ENCODE measurements at places on chromosomes 2 and 18.
A peak's percentile ranks its signal among the peaks of the same experiment; 100 is the strongest.

GRCh38 chr18:79528846-79529245, 133.1 kb downstream of the NFATC1 start:
- DNase-seq = peak; percentile 84

DNA sequence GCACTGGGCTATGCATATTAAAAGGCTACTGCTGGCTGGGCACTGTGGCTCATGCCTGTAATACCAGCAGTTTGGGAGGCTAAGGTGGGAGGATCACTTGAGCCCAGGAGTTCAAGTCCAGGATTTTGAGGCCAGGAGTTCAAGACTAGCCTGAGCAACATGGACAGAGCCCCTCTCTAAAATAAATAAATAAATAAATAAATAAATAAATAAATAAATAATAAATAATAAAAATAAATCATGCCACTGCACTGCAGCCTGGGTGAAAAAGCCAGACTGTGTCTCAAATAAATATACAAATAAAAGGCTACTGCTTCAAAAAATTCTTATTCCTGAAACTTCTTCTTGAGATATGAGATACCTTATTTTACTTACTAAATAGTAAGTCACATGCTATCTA, 439.6 kb downstream of the ERBB4 start:
- DNase-seq = no peak

- DNase-seq = peak; percentile 9
These were observed 18.6 kb downstream of the GLI2 start for GRCh38 chr2:120754067-120754960.

DNA sequence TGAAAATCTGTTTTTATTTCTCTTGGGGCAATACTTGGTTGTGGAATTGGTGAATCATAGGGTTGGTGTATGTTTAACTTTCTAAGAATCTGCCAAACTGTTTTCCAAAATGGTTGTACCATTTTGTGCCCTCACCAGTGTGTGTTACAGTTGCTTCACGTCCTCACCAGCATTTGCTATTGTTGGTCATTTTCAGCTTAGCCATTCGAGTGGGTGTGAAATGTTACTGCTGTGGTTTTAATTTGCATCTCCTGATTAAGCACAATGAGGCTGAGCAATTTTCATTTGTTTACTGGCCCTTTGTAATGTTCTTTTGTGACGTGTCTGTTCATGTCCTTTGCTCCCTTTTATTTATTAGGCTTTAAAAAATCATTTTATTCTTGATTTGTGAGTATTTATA, 49.7 kb downstream of the FOSL2 start:
- DNase-seq = no peak

DNA sequence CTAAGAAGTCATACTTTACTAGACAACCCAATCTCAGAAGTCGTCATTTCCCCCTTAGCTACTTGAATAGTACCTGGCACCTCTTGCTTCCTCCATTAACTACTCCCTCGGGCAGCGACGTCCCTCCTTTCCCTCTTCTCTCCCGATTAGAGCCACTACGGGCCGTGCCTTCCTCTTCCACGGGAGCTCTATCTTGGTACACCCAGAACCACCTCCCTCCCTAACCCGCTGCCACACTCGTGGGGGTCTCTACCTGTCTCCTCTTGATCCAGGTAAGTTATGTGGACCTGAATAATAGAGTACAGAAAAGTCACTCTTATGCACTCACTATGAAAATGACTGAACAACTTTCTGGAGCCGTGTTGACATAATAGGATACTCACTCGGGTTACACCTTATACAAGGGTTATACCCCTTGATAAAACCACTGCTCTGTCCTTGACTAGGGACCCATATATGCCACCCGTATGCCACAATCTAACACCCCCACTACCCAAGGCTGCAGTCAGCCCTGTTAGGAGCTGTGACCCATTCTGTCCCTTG, 595 bp upstream of the HDHD2 start:
- no peak for DNase-seq

- no peak for DNase-seq
These were observed 517.0 kb downstream of the NRXN1 start for GRCh38 chr2:50514901-50515300.

DNA sequence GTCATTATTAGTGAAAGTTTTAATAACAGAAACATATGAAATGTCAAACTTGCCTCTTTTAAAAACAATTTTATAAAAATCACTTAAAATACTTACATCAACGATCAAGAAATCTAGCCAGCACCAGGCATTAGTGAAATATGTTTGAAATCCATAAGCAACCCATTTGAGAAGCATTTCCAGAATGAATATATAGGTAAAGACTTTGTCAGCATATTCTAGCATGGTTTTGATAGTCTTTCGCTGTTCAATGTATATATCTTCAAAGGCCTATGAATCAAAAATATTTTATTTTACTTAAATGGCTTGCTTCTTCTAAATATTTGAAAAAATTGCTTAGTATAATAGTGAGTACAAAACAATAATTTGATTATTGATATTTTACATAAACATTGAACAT, 91.1 kb downstream of the SCN3A start:
- DNase-seq = no peak

DNA sequence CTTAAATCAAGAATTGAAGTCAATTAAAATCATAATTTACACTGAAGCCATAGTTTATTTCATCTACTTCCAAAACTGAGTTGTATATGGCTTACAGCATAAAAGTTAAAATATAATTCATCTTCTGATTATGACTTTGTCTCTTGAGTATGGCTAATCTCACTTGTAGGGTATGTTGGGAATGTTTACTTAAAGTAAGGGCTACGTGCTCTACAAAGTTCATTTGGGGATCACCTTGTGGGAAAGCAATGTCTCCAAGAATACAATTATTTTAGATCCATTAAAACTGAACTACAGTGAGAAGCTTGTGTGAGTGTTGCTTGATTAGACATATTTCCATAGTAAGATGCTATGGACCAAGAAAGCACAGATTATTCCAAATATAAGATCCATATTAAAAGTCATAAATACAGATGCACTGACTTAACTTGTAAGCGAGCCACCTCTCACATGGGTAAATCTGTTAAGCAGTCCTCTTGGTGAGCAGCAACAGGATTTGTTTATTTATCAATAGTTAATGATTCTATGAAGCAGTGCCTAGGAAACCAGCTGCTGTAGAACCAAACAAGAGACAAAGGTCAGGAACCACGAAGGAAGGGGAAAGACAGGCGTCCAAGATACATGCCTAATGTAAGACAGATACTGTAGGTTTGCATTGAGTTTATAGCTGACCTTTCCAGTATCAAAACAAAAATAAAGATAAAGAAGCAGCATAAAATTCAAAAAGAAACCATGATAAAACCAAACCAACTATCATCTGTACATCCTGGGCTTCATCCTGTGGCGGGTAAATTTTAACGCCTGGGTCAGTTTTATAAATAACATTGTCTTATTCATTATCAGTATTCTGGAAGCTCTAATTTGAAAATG, 24.8 kb downstream of the DSG4 start:
- no peak for DNase-seq

- no peak for DNase-seq
These were observed 91.7 kb upstream of the EPC2 start for GRCh38 chr2:148552675-148553331.

DNA sequence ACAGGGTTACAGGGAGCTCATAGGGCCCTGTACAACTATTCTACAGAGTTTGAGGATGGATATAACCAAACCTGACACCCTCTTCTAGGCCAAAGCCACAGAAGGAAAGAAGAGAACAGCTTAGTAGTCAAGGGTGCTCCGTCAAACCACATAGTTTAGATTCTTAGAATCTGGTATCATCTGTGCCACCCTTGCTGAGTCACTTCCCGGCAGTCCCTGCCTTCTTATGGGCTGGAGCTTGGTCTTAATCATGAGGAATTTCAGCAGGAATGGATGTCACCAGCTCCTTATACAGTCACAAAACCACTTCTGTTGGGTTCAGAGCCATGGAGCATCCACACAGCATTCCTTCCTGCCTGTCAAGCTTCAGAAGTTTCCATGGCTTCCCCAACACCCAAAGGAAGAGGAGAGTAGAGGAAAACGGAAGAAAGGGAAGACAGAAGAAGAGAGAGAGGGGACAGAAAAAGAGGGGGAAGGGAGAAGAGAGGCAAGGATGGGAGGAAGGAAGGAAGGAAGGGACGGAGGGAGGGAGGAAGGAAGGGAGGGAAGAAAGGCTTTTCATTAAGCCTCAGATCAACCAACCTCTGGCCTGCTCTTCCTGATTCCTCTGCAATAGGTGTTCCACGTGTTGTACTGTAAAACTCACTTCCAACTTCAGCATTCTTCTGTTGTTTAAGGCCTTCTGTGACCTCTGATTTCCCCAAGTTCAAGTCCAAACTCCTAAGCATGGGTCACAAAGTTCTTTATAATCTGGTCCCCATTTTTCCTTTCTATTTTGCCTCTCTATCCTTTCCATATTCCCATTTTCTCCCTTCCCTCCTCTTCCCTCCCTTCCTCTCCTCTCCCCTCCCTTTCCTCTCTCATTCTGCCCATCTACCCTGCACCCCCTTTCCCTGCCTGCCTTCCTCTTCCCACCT, 246.1 kb upstream of the TNP1 start:
- DNase-seq = no peak

GRCh38 chr18:4074647-4075046, 380.5 kb downstream of the DLGAP1 start:
- no peak for DNase-seq

GRCh38 chr18:13492314-13492713, 234.0 kb downstream of the FAM210A start:
- DNase-seq = no peak

DNA sequence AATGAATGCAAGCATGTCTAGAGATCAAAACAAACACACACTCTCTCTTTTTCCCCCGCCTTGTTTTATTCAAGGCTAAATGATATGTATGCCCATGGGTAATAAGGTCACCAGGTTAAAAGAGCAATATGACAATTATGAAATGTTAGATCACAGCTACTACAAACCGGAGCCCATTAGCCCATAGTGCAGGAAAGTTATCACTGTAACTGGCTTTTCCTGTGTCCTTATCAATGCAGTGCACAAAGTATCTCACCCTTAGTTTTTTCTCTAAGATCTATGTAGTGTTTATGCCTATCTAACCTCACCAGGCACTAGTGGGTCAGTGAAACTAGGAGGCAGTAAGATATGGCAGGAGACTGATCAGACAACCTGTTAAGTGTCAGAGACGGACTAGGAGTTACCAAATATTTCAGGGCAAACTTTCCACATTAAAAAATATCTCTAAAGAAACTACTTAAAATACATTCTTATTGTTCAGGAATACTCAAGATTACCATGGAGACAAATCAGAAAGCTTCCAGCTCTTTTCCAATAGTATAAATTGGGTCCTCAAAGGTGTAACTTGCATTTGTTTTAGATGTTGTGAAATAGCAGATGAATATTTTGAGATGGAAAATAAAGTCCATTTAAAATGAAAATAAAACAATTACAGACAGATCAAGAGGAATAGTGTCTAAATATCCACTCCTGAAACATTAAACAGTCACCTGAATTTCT, 282.2 kb downstream of the EXOC6B start:
- no peak for DNase-seq

DNA sequence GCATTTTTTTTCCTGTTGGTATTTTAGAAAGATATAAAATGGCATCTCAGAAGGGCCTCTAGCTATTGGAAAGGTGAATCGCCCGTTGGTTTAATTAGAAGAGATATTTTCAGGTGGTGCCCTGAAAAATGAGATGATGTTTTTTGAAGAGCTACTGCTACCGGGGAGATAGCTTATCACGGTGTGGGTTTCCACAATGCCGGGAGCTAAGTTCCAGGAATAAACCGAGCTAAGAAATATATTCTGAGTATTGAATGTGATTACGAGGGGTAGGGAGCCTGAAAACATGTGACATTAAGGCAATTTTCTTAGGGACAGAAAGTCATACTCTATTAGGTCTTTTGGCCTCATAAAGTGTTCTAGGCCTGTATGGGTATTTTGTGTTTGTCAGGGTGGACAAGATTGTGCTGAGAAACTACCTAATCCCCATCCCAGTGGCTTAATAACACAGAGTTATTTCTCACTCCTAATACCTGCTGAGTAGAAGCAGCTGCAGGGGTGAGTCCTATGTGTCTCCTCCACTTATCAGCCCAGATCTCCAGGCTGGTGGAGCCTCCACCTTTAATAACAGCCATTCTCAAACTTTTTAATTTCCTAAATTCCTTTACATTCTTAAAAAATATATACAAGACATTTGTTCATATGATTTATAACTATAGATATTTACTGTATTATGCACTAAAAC, 150.2 kb downstream of the LRRTM1 start:
- DNase-seq = no peak

DNA sequence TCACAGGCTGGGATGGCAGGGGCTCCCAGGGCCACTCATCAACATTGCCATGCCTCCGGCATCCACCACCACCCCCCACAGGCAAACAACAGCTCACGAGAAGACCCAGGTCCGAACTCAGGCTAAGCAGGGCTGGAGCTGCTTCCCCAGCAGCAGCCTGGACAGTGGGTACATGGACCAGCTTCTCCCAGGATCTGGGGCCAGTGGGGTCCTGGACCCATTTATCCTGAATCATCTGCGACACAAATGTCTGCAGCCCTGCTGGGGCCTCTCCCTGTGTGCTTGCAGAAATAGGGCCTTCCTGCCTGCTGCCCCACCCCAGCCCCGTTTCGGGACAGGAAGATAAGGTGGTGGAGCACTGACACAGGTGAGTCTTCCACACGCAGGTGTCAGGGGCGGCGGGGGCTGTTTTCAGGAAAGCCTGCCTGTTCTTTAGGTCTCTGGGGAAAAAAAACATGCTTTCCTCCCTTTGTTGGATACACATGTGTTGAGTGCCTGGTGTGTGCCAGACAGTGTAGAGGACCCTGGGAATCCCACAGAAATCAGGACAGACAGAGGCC, 4.5 kb downstream of the PRLH start:
- no peak for DNase-seq

DNA sequence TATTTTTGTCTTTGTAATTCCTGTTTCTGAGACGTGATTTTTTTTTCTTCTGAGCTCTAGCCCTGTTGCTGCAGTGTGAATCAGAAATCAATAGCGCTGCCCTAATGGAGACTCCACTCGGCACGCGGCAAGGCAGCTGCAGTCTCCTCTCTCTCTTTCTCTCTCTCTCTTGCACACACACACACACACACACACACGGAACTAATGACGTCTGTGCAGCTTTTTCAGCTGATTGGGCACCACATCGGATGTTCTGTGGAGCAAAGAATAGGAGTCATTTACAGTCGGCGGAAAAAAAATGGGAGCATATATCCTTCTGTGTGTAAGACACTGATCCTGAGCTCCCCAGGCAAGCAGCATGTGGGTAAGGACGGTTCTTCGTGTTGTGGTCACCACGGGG, 2.0 kb upstream of the MYT1L start:
- DNase-seq = no peak

- no peak for DNase-seq
These were observed 8.0 kb downstream of the SLC38A11 start for GRCh38 chr2:164947281-164947680.

DNA sequence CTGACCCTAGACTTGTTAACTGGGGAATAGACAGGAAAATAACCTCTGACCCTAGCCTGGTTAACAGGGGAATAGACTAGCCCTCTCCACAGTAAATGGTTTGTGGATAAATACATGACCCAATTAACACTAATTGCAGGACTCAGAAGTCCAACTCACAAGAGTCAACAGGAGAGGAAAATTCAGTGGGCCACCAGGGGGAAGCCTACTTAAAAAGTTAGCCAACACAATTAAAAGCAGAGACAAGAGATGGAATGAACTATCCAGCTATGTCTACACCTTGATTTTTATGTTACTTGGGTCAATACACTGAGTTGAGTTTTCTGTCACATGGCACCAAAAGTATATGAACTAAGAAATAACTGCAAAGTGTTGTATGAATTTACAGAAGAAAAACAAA, 158.8 kb upstream of the SLC39A10 start:
- DNase-seq = no peak

Data from right hindlimb (tissue), 1 donor.